ENCODE measurements at places on chromosomes 13 and 19.

DNA sequence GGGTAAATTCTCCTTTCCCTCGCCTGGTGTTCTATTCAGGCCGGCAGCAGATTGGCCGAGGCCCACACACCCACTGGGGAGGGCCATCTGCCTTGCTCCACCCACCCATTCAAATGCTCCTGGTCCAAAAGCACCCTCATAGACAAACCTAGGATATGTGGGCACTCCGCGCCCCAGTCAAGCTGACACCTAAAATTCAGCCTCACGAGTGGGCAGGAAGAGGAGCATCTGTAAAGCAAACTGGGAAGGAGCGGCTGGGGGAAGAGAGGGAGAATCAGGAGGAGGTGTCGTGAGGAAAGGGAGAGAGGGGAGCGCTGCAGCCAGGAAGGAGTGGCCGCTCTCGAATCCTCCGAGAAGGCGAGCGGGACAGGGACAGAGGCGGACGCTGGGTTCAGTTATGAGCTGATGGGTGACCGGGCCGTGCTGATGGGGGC lies 136.9 kb downstream of the USP12 start:
- peak; percentile 33 for DNase-seq

- DNase-seq = no peak
These were observed 33.4 kb downstream of the SPRY2 start for GRCh38 chr13:80307401-80307987.

- no peak for DNase-seq
These were observed 79.4 kb upstream of the ZNF507 start for GRCh38 chr19:32265995-32266394.

GRCh38 chr13:80924596-80924995 lies 583.7 kb upstream of the SPRY2 start:
- DNase-seq = no peak

DNA sequence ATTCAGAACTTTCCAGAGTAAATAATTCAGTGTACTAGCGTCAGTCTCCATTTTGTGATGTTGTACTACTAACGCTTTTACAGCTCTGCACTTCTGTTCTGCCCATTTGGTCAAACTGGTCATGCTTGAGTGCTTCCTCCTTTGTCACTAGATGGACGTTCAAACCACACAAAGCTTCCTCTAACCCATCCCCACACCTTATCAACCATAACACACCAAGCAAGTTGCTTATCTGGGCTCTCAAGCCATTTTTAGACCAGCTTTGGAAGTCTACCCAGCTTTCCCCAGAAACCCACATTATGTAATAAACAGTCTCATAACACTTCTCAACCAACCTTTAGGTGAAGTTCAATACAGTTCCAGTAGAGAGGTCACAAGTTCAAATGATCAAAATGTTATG lies 2.3 kb upstream of the ZNF347 start:
- no peak for DNase-seq

- no peak for DNase-seq
These were observed 73.5 kb downstream of the PDS5B start for GRCh38 chr13:32659736-32660135.

- DNase-seq = no peak
These were observed 6.2 kb upstream of the FUT3 start for GRCh38 chr19:5857203-5858081.

DNA sequence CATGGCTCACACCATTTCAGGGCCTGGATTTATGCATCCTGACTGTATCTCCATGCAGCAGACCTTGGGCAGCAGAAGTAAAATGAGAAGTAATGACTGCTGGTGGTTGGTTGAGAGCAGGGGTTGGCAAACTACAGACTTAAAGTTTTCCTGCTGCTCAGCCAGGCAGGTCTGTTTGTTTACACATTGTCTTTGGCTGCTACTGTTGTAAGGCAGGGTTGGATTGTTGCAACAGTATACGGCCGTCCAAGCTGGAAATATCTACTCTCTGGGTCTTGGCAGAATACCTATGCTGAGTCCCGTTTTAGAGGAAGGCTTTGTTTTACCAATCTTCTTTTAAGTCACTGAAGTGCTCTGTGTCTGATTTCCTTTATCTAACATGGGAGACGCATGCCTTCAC lies 13.5 kb downstream of the SNRNP70 start:
- DNase-seq = no peak

DNA sequence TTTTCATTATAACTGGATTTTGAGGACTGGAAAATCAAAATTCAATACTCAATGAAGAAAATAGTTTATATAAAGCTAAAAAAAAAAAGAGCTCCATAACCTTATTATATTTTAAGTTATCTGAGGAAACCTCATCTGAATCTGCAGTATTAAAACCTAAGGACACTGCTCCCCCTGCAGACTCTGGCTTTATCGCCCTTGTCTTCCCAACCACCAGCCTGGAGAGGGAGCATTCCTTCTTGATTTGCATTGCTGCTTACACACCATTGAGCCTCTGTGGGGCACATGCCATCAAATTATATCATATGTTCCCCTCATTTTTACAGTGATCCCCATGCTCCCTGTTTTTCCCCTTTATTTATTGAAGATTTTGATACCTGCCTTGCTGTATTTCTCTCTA lies 871.4 kb upstream of the GPC6 start:
- no peak for DNase-seq

GRCh38 chr19:3346677-3347353 lies 19.6 kb upstream of the NFIC start:
- peak; percentile 88 for DNase-seq
